ENCODE measurements at places on chromosomes 11 and 22.
A peak's percentile ranks its signal among the peaks of the same experiment; 100 is the strongest.

DNA sequence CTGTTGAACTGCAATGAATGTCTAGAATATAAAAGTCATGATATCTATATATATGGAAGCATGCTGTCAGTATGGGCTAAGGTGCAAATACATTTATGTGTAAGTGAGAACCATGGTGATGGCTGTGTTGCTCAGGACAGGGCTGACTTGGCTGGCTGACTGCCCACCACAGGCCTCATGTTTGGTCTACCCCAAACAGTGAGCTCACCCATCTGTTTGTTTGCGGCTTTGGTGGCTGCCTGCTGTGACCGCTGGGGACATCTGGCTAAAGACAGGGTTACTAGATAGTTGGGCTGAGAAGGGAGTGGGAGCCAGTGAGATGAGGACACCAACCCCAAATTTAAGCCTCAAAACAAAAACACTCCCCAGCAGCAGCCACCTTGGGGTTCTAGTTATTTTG lies 6.3 kb downstream of the CD44 start:
- peak; percentile 70 for DNase-seq

DNA sequence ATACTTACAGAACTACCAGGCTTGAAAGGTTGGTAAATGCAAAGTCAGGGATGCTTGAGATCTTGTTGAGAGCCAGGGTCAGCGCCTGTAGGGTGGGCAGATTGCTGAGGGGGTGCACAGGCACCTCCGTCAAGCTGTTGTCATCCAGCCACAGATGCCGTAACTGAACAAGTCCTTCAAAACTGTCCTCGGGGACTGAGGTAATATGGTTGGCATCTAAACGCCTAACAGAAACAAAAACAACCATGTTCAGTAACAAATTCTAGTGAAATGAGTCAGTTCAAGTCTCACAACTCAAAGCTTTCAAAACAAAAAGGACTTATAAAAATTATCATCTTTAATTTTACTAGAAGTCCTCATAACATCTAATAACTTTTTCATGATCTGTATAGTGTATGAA lies 22.2 kb upstream of the CCDC34 start:
- peak; percentile 93 for DNase-seq

DNA sequence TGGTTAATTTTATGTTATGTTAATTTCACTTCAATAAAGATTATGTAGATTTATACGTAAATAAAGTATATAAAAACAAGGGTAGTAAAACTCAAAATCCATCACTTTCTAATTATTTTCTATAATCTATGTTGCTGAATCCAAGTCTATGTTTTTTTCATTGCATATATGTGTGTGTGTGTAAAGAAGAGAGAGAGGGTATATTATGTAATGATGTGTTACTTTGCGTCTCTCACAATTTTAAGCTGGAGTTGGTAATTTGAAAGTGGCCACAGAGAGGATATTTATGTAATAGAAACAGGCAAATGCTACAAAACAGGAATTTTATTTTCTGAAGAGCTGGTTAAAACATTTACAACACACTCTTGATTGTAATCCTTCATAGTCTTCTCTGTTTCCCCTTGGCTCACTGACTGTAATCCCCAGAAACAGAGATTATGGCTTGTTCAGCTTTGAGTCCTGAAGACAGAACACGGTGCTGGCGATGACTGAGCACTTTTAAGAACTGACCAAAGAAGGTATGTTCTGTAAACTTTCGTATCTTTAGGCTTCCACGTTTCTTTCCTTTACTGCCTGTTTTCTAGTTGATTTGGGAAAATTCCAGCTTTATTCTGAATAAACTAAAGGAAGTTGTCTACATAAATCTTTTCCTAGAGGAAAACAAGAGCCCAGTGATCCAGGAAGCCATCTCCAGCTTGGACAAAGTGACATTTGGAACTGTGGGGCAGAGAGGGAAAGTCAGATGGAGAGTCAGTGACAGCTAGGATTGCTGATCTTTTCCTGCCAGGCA lies 43.6 kb downstream of the OR2AG2 start:
- DNase-seq: no peak

GRCh38 chr22:20606041-20606783 lies 98.8 kb downstream of the MED15 start:
- DNase-seq: peak; percentile 51

GRCh38 chr22:25482868-25483639 lies 81.4 kb upstream of the GRK3 start:
- DNase-seq: no peak

GRCh38 chr11:8190431-8190830 lies 21.6 kb upstream of the RIC3 start:
- DNase-seq: no peak

GRCh38 chr11:129281471-129282415 lies 89.6 kb upstream of the ARHGAP32 start:
- DNase-seq: no peak

DNA sequence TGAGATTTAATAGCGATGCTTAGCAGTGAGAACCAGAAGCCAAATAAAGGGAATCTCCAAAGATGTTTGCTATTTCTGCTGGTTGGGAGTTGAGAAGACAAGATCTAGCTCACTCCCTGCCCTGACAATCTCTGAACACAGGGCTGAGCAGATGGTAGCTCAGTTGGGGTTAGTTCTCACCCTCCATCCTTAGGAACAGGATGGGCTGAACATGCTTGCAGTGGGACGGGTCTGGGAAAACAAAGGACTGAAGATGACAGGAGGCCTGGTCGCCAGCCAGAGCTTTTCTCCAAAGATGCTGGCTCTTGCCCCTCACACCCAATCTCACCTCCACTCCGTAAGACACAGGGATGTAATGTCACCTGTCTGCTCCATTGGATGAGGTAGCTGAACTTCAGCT lies 72.7 kb downstream of the SC5D start:
- no peak for DNase-seq

- DNase-seq: no peak
Observed at GRCh38 chr11:17643506-17644405, 75.6 kb upstream of the MYOD1 start.

GRCh38 chr11:19349340-19350025 lies 108.7 kb upstream of the E2F8 start:
- no peak for DNase-seq

All from fibroblast of skin of scalp (primary cell).